ENCODE measurements at places on chromosomes 5 and 9. TPM values are rescaled to one million over a fixed set of nuclear protein-coding genes. Genes with fewer than 3 reads are reported as not detected.

GRCh38 chr5:118775790-118776499 lies 212.4 kb downstream of the DTWD2 start:
- H3K4me3 ChIP-seq = no peak overlapping the region
- no peaks in the 10 kb centered on the region for H3K4me1 ChIP-seq
- no peaks in the 10 kb centered on the region for H3K27me3 ChIP-seq
- no peaks in the 10 kb centered on the region for H3K36me3 ChIP-seq

GRCh38 chr9:89955144-89955543 lies 350.3 kb downstream of the GADD45G start:
- DNase-seq = no peak
- H3K27me3 ChIP-seq = no peaks in the 10 kb centered on the region
- H3K4me1 ChIP-seq = no peaks in the 10 kb centered on the region
- no peak overlapping the region for H3K4me3 ChIP-seq
- H3K36me3 ChIP-seq = no peaks in the 10 kb centered on the region

Gene FOXD4
- 0.32 TPM for total RNA-seq

Gene CYSRT1
- 0.59 TPM for total RNA-seq

- no peaks in the 10 kb centered on the region for H3K27me3 ChIP-seq
- H3K4me3 ChIP-seq = no peak overlapping the region
- H3K36me3 ChIP-seq = no peaks in the 10 kb centered on the region
- H3K4me1 ChIP-seq = no peaks in the 10 kb centered on the region
- no peak for DNase-seq
Measured at GRCh38 chr5:125228363-125229070, 482.1 kb upstream of the ZNF608 start.

Gene RUSC2
- total RNA-seq = 23.6 TPM

DNA sequence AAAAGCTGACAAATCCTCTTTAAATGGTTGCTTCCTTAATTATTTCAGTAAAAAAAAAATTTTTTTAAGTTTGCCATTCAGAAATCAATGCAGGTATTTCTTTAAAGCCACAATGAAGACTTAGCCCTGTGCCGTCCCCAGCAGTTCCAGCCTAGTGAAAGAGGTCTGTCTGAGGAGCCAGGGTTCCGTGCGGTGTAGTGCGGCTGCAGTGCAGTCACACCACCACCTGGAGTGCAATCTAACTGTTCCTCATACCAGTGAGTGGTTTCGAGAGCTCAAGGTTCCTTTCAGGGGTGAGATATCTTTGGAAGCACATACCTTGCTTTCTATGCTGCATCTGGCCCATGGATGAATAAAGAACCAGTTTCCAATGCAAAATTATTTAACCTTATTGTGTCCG lies 87.5 kb downstream of the FANCC start:
- no peaks in the 10 kb centered on the region for H3K36me3 ChIP-seq
- no peak for DNase-seq
- H3K4me3 ChIP-seq = no peak overlapping the region

DNA sequence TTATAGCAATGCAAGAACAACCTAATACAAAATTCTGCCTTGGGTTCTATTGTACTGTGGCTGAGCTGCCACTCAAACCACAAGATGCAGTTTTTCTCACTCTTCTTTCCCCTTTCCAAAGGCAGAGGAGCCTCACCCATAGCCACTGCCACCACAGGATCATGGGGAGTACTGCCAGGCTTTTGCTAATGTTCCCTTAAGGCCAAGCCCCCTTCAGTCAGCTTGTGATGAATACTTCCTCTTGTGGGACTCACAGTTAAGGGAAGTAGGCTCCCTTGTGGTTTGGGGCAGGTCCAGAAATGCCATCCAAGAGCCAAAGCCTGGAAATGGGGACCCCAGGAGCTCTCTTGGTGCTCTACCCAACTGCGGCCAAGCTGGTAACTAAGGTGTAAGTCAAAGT lies 258.7 kb downstream of the SPATA31D1 start:
- peak; percentile 51 for DNase-seq
- no peaks in the 10 kb centered on the region for H3K27me3 ChIP-seq
- H3K4me1 ChIP-seq = no peaks in the 10 kb centered on the region
- no peak overlapping the region for H3K27ac ChIP-seq
- H3K36me3 ChIP-seq = no peaks in the 10 kb centered on the region

- peak overlapping the region; percentile 86 for H3K27ac ChIP-seq
- H3K36me3 ChIP-seq = no peaks in the 10 kb centered on the region
- peak overlapping the region; percentile 51 for H3K4me3 ChIP-seq
- peaks cover 52% of the 10 kb centered on the region for H3K27me3 ChIP-seq
- H3K4me1 ChIP-seq = peaks cover 18% of the 10 kb centered on the region
Measured at GRCh38 chr9:14345354-14346230, 31.7 kb upstream of the NFIB start.

Gene ANXA2R
- 4.4 TPM for total RNA-seq

Gene WNT8A
- total RNA-seq = not detected

- H3K27ac ChIP-seq = peak within 1 kb of the TSS; percentile 21
- no peak for DNase-seq
- no peaks in the 10 kb centered on the region for H3K36me3 ChIP-seq
Measured at GRCh38 chr5:141182248-141182647, at the start of gene PCDHB16. Gene PCDHB16 (plus strand): TSS chr5:141182387. CDS start chr5:141182560, 173 bp downstream.

- peaks cover 5% of the 10 kb centered on the region for H3K36me3 ChIP-seq
- H3K4me1 ChIP-seq = no peaks in the 10 kb centered on the region
- no peak overlapping the region for H3K27ac ChIP-seq
Measured at GRCh38 chr9:96478829-96479371, 28.9 kb downstream of the HABP4 start.

- DNase-seq = no peak
- H3K36me3 ChIP-seq = no peaks in the 10 kb centered on the region
- H3K4me3 ChIP-seq = no peak overlapping the region
- H3K27ac ChIP-seq = no peak overlapping the region
- H3K27me3 ChIP-seq = no peaks in the 10 kb centered on the region
Measured at GRCh38 chr5:109630093-109630492, 59.6 kb upstream of the MAN2A1 start.

Gene PKD2L2
- not detected for total RNA-seq

Gene QRFP
- total RNA-seq = not detected

Gene GPRIN1
- 1.4 TPM for total RNA-seq

DNA sequence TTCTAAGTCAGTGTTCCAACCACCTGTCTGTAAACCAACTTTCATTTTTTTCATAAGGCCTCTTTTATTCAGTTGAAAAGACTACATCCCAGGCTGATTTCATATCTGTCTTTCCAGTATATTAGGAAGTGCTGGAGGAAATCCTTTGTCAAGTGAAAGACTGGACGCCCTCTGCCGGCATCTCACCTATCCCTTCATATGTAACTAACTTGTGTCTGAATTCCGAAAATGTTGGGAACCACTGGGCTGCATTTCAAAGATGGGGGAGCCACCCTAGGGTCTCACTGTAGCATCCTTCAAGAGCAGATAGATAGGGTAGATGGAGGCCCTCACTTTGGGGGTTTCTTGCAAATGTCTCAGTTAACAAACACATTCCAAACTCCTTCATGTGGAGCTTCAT lies 569.8 kb downstream of the CTNND2 start:
- no peak overlapping the region for H3K4me3 ChIP-seq
- H3K27me3 ChIP-seq = no peaks in the 10 kb centered on the region
- H3K36me3 ChIP-seq = no peaks in the 10 kb centered on the region
- DNase-seq = no peak
- no peak overlapping the region for H3K27ac ChIP-seq
- H3K4me1 ChIP-seq = no peaks in the 10 kb centered on the region

Gene ACTBL2
- total RNA-seq = not detected

DNA sequence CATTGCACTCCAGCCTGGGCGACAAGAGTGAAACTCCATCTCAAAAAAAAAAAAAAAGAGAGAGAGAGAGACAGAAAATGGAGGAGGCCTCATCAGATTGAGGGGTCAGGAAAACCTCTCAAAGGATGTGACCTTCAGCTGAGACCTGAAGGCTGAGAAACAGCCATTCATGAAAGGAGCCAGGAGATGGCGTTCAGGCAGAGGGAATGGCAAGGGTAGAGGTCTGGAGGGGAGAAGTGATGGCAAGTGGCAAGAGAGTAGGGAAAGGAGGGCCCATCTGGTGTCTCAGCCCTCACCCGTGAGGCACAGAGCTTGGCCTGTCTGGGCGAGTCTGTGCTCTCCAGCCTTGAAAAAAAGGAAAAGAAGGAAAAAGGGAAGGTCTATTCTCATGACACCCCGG lies 17.0 kb downstream of the CAMK2A start:
- no peak overlapping the region for H3K27ac ChIP-seq
- H3K27me3 ChIP-seq = peaks cover 4% of the 10 kb centered on the region
- no peak for DNase-seq
- H3K4me1 ChIP-seq = no peaks in the 10 kb centered on the region
- H3K36me3 ChIP-seq = no peaks in the 10 kb centered on the region

GRCh38 chr5:90982576-90982975 lies 400.5 kb downstream of the ARRDC3 start:
- peaks cover 9% of the 10 kb centered on the region for H3K4me1 ChIP-seq
- no peaks in the 10 kb centered on the region for H3K36me3 ChIP-seq
- DNase-seq = no peak
- no peak overlapping the region for H3K27ac ChIP-seq
